ENCODE measurements at places on chromosomes 5 and 9. TPM values are rescaled to one million over a fixed set of nuclear protein-coding genes. Genes with fewer than 3 reads are reported as not detected.

Gene C5orf52
- total RNA-seq = not detected

Gene IL5
- not detected for total RNA-seq

Gene TRIM7
- 2.5 TPM for total RNA-seq

Gene CTSL
- 20.3 TPM for total RNA-seq

Gene PRELID2
- total RNA-seq = 19.7 TPM

Gene CCNB1
- total RNA-seq = 24.1 TPM

Gene IL7R
- total RNA-seq = 0.63 TPM

Gene HSPB3
- total RNA-seq = 0.94 TPM

Gene SHB
- total RNA-seq = 25.7 TPM

Gene WNT8A
- total RNA-seq = not detected

Gene NREP
- total RNA-seq = 726 TPM

Gene NMUR2
- not detected for total RNA-seq

Gene ZDHHC12
- total RNA-seq = 3.1 TPM

Gene GRIN1
- 63.5 TPM for total RNA-seq

Gene CD14
- 3.8 TPM for total RNA-seq

Gene NXNL2
- 0.94 TPM for total RNA-seq

Gene TRMO
- 23.5 TPM for total RNA-seq

Gene IFNA13
- total RNA-seq = not detected

Gene COL5A1
- total RNA-seq = 3.4 TPM

Gene NSD1
- total RNA-seq = 126 TPM

Gene DMGDH
- 3.1 TPM for total RNA-seq

Gene PBX3
- total RNA-seq = 31.3 TPM

Gene OR13C2
- not detected for total RNA-seq

Gene PFN3
- total RNA-seq = 1.6 TPM

Gene HTR1A
- total RNA-seq = 18.5 TPM

Gene SGCD
- total RNA-seq = 7.8 TPM

Gene CCDC69
- 0.31 TPM for total RNA-seq

Gene MIGA2
- 28.5 TPM for total RNA-seq

Gene MYOZ3
- total RNA-seq = 2.2 TPM

Gene MEGF10
- 28.2 TPM for total RNA-seq

Gene SARDH
- 4.7 TPM for total RNA-seq

Gene SLC36A2
- not detected for total RNA-seq

Gene IL4
- not detected for total RNA-seq

Gene ADAMTS16
- total RNA-seq = 3.4 TPM

Gene IRX2
- not detected for total RNA-seq

Gene SLC6A3
- total RNA-seq = not detected

Gene C9orf153
- 1.3 TPM for total RNA-seq

Gene SH3GL2
- 81.1 TPM for total RNA-seq

Gene ARSI
- total RNA-seq = not detected

Gene GADD45G
- 13.8 TPM for total RNA-seq

Gene TMEM174
- total RNA-seq = not detected
